ENCODE measurements at places on chromosomes 3 and 15.

- no peak for DNase-seq
Measured at GRCh38 chr3:106161246-106161645, 292.4 kb upstream of the CBLB start.

DNA sequence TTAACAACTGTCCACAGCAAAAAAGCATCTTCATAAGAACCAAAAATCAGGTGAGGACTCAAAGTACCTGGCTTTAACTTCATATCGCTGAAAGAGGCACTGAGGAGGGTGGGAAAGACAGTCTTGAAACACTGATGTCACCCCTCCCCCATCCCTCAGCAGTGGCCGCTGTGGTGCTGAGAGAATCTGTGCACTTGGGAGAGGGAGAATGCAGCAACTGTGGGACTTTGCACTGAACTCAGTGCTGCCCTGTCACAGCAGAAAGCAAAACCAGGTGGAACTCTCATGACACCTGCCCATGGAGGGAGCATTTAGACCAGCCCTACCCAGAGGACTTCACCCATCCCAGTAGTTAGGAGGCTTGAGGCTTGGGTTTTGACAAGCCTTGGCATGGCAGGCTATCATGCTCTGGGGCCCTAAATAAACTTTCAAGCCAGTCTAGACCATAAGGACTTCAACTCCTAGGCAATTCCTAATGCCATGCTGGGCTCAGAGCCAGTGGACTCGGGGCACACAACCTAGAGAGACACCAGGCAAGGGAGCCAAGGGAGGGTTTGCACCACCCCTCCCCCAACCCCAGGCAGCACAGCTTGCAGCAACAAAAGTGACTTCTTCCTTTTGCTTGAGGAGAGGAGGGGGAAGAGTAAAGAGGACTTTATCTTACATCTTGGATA lies 6.1 kb upstream of the ZSCAN2 start:
- no peak for DNase-seq

DNA sequence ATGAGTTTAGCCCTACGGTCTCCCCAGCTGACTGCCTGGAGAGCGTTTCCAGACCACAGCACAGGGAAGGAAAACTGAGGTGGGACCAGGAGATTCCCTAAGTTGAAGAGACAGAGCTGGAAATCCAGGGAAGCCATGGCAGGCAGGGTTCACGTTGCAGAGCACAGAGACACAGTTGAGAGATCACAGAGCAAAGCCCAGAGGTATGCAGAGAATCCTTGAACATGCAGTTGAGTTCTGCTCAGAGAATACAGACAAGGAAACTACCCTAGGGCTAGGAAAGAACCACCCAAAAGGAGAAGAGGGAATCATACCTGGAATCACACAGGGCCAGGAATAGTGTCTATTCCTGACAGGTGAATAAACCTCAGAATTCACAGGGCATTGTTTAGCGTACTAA lies 14.3 kb downstream of the SLC28A1 start:
- DNase-seq, result no peak

GRCh38 chr3:45865563-45865962 lies 20.8 kb upstream of the CCR9 start:
- DNase-seq, result no peak
